ENCODE measurements at places on chromosomes 16 and 17.

GRCh38 chr16:907361-907760 is 63.4 kb downstream of the LMF1 start:
- DNase-seq: no peak

- DNase-seq: no peak
These were observed 251.6 kb downstream of the KCNJ2 start for GRCh38 chr17:70420861-70421445.

- no peak for DNase-seq
These were observed 135.4 kb downstream of the CCT6B start for GRCh38 chr17:34825884-34826283.

DNA sequence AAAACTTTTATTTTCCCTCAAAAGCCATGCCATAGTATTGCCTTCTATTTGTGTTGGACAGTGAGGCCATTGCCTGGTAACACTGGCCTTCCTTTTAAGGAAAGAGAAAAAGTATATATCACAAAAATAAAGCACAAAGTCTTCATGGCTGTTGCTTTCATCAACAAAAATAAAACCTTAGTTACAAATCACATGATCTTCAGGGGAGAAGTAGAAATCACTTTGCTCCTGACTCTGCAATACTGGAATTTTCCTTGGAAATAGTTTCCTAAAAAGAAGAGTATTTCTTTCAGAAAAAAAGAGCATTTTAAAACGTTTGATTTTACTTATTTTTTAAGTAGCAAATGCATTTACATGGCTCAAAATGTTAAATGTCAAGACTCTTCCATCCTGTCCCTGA is 41.9 kb downstream of the FAM20A start:
- no peak for DNase-seq

GRCh38 chr17:82915757-82916027 is 75.9 kb upstream of the ZNF750 start:
- DNase-seq: no peak

- DNase-seq: no peak
These were observed 263.8 kb downstream of the CDH11 start for GRCh38 chr16:64858076-64858475.

- peak; percentile 93 for DNase-seq
These were observed 9.0 kb downstream of the CBFA2T3 start for GRCh38 chr16:88967830-88968588.

- peak; percentile 59 for DNase-seq
These were observed 7.0 kb upstream of the C1QTNF8 start for GRCh38 chr16:1102921-1103635.

DNA sequence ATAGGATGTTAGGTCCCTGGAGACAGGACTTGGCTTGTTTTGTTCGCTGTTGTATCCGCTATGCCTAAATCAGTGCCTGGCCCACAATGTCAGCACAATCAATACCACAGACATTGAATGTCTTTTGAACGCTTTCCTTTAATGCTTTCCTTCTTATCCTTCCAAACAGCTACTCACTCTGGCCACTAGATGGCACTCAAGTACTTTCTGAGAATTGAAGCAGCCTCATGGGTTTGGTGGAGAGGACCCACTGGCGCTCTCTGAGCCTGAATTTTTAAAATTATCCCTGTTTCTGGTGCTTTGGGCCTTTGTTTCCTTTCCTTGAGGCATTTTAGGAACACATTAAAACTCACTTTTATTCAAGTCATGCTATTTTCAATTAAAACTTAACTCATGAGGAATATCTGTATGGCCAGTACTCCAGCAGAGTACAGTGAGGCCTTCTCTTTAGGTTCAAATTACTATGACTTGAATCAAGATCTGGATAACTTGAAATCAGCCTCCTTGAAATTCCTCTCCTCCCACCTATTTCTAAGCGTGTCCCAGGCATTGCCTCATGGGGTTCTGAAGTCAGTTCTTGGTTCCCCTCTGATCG is 3.2 kb upstream of the NLRP1 start:
- peak; percentile 71 for DNase-seq

DNA sequence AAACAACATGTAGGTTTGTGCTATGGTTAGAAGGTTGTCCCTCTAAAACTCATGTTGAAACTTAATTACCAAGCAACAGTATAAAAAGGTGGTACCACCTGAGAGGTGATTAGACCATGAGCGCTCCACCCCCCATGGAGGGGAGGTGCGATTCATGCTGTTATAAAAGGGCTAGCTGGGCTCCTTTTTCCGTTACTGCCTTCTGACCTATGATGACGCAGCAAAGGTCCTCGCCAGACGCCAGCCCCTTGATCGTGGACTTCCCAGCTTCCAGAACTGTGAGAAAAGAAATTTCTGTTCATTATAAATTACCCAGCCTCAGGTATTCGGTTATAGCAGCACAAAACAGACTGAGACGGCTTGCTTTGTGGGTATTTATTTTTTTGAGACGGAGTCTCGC is 167.8 kb downstream of the SNX29 start:
- no peak for DNase-seq

DNA sequence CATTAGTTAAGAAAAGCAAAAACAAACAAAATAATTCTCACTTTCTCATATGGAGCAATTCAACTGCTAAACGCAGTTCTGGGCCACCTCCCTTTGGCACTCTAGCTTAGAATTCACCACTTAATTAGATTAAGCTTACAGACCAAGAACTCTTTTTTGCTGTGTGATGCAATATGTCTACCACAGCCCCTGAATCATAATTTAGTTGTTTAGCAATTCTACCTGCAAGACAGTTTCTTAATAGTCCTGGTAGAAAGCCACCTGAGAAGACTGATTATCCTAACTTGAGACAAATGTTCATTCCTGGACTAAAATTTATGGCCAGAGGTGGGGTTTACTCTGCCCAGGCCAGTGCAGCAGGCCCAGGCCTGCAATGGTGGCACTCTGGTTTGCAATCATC is 205.9 kb downstream of the HS3ST3A1 start:
- no peak for DNase-seq

DNA sequence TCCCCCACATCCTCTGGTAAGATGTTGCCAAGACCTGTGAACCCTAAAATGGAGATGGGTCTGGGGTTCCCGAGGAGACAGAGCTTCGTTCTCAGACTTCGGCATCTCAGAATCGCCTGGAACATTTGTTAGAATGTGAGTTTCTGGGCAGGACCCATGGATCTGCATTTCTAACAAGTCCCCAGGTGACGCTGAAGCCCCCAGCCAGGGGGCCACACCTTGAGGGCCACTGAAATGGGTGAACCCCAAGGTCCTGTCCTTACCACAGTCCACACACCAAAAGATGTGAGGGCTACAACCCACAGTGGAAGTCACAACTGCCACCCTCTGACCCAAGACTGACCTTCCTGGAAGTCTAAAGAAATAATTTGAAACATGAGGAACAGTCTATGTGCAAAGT is 14.0 kb downstream of the MPP3 start:
- no peak for DNase-seq

GRCh38 chr17:58281511-58282011 is 826 bp upstream of the MPO start:
- no peak for DNase-seq

- DNase-seq: no peak
These were observed 20.8 kb downstream of the GINS2 start for GRCh38 chr16:85667841-85668413.

GRCh38 chr16:55572439-55572838 is 6.0 kb downstream of the CAPNS2 start:
- DNase-seq: no peak

DNA sequence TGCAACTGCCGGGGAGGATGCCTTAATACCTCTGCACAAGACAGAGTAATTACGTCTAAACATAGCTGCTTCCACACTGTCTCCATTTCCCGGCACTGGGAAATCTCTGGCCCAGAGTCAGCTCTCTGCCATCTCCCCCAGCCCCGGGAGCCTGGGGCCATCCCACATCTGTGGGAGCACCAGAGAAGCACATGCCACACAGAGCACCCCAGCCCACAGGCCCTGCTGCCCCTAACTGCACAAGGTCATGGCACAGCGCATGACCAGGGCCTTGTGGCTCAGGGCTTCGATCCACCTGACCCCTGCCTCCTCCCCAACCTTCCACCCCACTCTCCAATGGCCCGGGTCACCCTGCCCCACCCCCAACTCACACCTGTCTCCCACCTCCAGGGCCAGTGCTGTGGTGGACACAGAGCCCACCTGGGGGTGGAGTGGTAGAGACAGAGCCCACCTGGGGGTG is 36.6 kb upstream of the RBFOX3 start:
- DNase-seq: no peak

- DNase-seq: no peak
These were observed 12.4 kb upstream of the KATNB1 start for GRCh38 chr16:57723170-57723569.

DNA sequence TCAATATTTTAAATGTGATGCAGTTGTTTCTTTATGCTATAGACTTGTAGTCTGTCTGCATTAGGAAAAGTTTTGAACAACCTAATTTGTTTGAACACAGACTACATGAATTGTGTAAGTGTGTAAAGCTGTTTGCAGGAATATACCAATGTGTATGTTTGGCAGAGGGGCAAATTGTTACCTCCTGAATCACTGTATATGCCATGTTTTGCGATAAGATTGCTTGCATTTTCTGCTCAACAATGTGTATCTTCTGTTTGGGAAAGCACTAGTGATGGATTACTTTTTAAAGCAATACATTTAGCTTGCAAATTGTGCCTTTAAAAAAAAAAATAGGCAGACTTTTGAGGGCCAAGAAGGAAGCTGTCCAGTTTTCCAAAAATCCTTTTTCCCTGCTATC is 14.6 kb downstream of the RBBP6 start:
- no peak for DNase-seq

DNA sequence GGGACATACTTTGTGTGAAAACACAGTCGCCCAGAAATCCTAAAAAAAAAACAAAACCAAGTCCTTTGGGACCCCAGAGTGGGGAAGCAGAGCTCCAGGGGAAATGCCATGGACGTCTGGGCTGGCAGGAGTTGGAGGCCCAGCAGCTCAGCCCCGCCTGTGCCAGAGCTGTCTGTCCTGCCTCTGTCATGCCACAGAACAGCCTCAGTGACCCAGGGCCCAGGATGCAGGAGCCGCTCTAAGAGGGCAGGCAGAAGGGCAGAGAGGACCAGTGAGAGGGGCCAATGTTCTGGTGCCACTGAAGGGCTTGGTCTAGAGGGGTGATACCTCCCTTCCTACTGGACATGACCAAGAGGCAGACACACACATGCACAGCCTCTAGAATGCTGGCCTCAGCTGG is 166.2 kb downstream of the C16orf78 start:
- no peak for DNase-seq

DNA sequence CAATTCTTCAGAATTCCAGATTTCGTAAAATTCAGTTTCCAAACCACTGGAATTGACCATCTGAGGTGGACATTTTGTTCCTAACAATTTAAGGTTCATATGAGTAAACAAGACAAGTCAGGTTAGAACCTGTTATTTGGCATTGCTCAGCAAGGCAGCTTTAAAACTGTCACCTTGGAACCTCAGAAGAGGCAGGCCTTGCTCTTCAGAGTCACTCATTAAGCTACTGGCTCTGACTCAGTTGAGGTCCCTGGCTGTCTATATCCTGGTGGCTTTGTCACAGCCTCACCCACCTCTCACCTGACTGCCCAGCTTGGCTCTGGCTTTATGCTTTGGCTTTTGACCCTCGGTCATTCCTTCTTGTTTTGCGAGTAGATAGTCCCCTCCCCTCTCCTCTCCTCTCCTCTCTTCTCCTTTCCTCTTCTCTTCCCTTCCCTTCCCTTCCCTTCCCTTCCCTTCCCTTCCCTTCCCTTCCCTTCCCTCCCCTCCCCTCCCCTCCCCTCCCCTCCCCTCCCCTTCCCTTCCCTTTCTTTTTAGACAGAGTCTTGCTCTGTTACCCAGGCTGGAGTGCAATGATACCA is 238.4 kb downstream of the SHISA9 start:
- DNase-seq: no peak

GRCh38 chr17:17079761-17080160 is 37.5 kb downstream of the MPRIP start:
- DNase-seq: no peak

DNA sequence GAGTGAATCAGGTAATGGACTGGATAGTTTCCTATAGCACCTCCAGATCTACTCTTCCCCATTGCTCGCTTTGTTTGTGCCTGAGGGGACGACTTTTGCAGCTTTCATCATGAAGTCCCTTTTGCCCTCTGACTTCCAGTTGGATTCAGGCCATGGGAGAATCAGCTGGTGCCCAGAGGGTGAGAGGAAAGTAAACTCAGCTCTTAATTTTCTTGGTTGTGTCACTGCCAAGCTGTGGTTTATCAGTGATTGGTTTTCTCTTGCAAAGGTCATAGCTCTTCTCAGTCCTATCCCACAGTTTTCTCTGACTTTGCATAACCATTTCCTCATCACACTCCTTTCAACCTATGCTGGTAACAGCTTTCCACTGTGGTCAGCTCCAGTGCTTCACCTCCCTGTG is 200.1 kb downstream of the KCNJ2 start:
- DNase-seq: no peak

GRCh38 chr16:1000608-1001007 is 19.0 kb downstream of the SOX8 start:
- DNase-seq: no peak

- DNase-seq: peak; percentile 18
These were observed 643 bp downstream of the HSDL1 start for GRCh38 chr16:84144209-84144858.

DNA sequence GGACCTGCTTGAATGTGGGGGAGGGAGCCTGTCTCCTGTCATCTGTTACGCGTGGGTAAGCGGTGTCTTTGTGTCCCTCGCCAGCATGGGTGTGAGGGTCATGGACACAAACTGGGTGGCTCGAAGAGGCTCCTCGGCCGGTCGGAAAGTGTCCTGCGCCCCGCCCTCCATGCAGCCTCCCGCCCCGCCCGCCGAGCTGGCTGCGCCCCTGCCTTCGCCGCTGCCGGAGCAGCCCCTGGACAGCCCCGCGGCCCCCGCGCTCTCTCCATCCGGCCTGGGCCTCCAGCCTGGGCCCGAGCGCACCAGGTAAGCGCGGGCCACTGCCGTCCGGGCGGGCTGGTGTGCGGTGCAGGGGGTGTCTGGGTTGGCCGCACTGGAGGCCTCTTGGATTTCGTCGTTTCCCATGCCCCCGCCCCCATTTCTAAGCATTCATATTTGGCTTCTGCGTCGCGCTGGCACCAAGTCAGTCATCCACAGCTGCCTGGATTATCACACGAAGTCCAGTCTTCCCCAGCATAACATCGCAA is 43.8 kb downstream of the ELAC2 start:
- no peak for DNase-seq

DNA sequence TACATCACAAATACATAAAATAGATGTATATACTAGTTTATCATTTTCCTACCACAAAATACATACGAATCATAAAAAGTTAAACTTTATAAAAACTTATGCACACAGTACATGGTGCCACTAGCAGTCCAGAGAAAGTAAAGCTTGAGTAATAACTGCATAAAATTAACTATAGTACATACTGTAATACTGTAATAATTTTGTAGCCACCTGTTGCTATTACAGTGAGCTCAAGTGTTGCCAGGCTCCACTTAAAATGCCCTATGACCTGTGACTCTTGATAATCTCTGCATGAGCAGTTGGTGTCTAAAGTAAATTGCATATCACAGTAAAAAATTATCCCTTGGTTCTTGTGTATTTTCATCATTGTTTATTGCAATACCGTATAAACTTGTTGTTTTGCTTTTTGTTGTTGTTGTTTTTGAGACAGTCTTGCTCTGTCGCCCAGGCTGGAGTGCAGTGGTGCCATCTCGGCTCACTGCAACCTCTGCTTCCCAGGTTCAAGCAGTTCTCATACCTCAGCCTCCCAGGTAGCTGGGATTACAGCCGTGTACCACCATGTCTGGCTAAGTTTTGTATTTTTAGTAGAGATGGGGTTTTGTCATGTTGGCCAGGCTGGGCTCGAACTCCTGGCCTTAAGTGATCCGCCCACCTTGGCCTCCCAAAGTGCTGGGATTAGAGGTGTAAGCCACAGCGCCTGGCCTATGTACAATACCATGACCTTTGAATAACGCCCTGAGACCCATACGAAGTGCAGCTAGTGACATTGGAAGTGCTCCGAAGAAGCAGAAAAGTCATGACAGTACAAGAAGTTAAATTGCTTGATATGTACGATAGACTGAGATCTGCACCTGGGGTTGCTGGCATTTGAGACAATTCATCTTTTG is 6.6 kb downstream of the LUC7L3 start:
- no peak for DNase-seq
